Naive thymus-derived CD4-positive, alpha-beta T cell (primary cell): ENCODE measurements at places on chromosomes 4 and X. TPM values are rescaled to one million over a fixed set of nuclear protein-coding genes. Genes with fewer than 3 reads are reported as not detected.

DNA sequence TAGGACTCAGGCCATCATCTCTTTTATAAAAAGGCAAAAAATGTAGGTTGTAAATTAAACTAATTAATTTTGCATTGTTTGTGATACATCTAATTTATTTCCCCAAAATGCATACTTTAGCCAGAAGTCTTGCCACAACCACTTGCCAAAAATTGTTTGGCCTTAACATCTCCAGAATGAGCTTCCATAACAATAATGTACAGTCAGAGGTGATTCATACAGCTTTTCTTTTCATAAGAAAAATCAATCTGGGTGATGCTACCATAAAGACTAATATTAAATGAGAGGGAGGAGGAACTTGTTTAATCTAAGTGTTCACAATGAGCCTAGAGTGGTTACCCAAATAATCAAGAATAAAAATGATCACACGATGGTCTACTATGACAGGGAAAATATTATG, 59.3 kb downstream of the AMMECR1 start:
- H3K36me3 ChIP-seq: no peaks in the 10 kb centered on the region
- no peak overlapping the region for H3K4me3 ChIP-seq
- H3K4me1 ChIP-seq: no peaks in the 10 kb centered on the region
- no peak overlapping the region for H3K27ac ChIP-seq
- no peak for DNase-seq
- H3K27me3 ChIP-seq: no peaks in the 10 kb centered on the region

DNA sequence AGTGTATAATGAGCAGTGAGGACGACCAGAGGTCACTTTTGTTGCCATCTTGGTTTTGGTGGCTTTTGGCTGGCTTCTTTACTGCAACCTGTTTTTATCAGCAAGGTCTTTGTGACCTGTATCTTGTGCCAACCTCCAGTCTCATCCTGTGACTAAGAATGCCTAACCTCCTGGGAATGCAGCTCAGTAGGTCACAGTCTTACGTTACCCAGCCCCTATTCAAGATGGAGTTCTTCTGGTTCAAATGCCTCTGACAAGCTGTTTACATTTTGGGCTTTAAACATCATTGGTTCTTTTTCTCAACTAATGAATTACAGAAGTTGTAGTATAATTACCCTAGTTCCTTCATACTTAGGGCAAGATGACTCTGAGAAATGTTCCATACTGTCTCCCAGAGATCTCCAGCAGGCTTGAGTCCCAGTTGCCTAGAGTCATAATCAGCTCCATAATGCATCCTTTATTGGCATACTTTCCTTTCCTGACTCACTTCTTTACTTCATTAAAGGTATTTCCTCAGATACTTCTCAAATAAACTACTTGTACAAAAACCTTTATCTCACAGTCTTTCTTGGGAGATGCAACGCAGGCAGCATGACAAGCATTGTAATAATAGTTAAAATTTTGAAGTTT, 136.5 kb downstream of the KDM6A start:
- no peak overlapping the region for H3K27ac ChIP-seq
- no peaks in the 10 kb centered on the region for H3K27me3 ChIP-seq
- no peak overlapping the region for H3K4me3 ChIP-seq
- no peaks in the 10 kb centered on the region for H3K36me3 ChIP-seq
- no peak for DNase-seq

GRCh38 chr4:113840861-113841260, 79.3 kb upstream of the CAMK2D start:
- H3K27me3 ChIP-seq: no peaks in the 10 kb centered on the region
- no peak overlapping the region for H3K4me3 ChIP-seq
- no peak for DNase-seq
- no peaks in the 10 kb centered on the region for H3K36me3 ChIP-seq
- H3K4me1 ChIP-seq: no peaks in the 10 kb centered on the region

DNA sequence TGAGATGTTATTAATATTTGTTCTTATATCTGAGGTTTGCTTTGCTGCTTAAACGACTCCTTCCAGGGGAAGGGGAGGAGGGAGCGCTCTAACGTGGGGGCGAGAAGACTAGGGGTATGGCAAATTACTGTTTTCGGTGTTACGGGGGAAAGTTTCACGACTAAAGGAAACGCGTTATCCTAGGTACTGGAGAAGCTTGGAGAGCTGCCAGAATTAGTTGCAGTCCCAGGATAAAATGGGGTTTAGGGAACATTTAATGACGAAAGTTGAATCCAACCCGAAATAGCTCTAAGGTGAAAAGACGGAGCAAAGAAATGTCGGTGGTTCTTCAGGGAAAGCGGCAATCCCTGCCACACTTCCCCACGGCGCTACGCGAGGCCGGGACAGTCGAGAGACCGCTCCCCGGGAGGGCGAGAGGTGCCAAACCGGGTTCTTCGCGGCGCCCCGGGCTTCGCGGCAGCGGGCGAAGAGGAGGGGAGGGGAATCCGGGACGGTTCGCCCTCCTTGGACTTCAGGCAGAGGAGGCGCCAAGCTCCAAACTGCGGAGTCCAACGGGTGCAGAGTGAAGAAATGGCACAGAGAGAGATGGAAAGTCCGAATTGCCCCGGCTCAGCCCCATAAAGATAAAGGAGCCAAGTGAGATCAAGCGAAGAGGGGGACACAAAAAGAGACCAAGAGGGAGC, 724 bp downstream of the THOC2 start:
- no peak for DNase-seq
- H3K36me3 ChIP-seq: peaks cover 7% of the 10 kb centered on the region
- H3K4me1 ChIP-seq: no peaks in the 10 kb centered on the region

DNA sequence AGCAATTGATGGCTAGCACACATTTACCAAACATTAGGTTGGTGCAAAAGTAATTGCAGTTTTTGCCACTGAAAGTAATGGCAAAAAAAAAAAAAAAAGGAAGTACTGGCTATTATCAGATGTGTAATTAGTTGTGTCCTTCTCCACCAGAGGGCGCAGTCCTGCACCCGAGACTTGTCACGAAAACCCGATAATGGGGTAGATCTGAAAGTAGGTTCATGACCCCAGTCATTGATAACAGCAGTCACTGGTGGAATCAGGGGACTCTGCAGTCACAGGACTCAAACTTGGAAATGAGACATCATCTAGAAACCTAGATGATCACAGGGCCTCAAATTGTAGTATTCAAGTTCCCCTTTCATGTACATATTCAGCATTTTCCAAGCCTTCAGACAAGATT, 13.1 kb upstream of the ACOT9 start:
- no peaks in the 10 kb centered on the region for H3K4me1 ChIP-seq
- DNase-seq: peak; percentile 50
- no peak overlapping the region for H3K27ac ChIP-seq
- no peaks in the 10 kb centered on the region for H3K27me3 ChIP-seq
- H3K4me3 ChIP-seq: no peak overlapping the region

Gene TCEAL5
- total RNA-seq: not detected

Gene GAGE12H
- not detected in 2 replicates for total RNA-seq
